Left renal cortex interstitium (tissue), 4 donors: ENCODE measurements at places on chromosomes 7 and 10.

DNA sequence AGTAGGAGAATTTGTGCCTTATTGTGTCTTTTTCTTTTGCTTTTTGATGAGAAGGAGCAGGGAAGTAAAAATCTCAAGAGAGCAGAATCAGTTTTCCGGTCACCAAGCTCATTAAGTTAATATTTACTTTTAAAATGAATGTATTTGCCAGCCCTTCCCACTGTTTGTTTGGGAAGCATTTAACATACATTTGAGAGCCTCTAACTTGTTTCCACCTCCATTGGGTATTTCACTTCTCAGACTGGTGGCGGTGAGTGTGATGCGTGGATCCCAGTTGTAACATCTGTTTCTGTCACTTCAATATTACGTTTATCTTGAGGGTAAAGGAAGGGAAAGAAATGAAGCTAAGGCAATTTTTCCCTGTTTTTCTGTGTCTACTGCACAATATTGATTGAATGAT lies 22.8 kb downstream of the CDK14 start:
- no peak for DNase-seq

- DNase-seq = no peak
Measured at GRCh38 chr7:138243430-138243829, 167.2 kb downstream of the AKR1D1 start.

- no peak for DNase-seq
Measured at GRCh38 chr10:92970301-92971070, 90.1 kb upstream of the CYP26C1 start.

- DNase-seq = no peak
Measured at GRCh38 chr10:131972474-131973071, 9.2 kb downstream of the BNIP3 start.

GRCh38 chr10:15695852-15696251 lies 23.9 kb downstream of the ITGA8 start:
- DNase-seq = no peak

DNA sequence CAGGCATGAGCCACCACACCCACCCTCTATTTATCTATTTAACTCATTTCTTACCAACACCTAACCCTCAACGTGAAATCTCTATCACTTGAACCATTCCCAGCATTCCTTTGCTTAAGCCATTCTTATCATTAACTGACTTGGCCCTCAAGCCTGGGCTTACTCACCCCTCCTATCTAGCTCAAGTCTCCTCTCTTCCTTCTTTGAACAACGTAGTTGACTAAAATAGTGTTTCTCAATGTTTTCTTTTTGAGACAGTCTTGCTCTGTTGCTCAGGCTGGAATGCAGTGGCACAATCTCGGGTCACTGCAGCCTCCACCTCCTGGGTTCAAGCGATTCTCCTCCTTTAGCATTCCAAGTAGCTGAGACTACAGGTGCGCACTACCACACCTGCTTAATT lies 7.0 kb downstream of the ANXA7 start:
- DNase-seq = no peak

DNA sequence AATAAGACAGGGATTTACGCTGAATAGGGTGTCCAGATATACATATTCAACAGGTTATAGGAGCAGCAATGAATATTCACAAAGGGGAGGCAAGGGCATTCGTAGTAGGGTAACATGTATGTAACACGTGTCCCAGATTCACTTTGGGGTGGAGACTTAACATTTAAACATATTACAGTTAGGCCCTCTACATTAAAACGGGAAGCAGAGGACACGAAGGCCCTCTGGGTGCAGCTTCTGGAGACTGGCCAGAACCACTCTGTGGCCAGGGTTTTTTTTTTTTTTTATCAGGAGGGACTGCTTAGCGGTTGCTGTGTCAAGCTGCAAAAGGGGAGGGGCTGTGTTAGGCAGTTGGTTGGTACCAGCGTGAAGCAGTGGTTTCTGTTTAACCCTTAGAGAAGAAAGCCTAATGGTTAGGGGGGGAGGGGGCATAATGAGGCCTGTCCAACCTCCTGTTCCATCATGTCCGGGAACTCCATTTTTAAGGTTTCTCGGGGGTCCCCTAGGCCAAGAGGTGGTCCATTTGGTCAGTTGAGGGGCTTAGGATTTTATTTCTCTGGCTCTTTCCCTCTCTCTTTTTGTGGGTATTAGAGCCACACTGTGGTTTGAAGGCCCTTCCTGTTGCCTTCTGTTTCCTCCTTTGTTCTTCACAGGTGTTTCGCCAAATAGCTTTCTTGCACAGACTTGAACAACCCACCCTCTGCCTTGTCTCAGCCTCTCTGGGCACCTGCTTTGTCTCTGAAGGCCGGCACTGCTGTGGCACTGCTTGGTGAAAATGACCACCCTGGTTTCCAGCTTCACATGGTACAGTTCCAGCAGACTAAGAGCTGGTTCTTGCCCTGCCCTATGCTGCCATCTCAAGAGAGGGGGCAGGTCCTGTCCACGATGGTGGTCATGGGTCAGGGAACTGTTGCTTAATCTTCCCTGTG lies 26.4 kb downstream of the PRF1 start:
- DNase-seq = no peak

GRCh38 chr10:102616066-102616770 lies 28.1 kb upstream of the TRIM8 start:
- no peak for DNase-seq

DNA sequence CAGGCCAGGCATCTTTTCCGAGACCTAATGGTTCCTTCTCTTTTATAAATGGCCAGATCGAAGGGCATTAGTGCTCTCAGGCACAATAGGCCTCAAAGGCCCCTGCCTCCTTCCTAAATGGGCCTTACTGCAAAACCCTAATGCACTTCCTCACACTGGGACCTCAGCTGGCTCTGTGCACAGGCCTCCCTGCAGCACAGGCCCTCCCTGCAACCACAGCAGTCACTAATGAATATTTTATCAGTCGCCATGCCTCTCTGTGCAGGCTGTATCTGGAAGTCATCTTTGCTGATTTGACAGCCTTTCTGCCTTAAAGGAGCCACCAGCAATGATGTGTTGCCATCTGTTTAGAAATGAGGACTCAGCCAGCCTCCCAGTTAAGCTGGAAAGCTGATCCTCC lies 54.9 kb upstream of the SDK1 start:
- no peak for DNase-seq

DNA sequence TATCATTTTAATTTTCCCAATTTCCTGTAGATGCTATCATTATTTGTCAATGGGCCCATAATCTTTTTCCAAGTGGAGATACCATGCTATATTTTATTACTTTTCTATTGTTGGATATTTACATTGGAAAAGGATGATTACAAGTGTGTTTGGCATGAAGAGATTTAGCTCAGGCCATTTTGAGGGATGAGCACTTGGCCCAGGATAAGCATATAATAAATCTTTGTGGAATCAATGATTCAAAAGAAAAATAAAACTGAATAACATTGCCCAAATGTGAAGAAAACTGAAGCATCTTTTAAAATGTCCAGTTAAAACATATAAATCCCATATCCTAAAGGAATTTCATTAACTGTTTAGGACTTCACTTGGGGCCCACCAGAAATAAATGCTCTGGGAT lies 260.9 kb upstream of the BMPER start:
- no peak for DNase-seq

- DNase-seq = no peak
Measured at GRCh38 chr7:30249316-30249715, 35.1 kb upstream of the ZNRF2 start.

- no peak for DNase-seq
Measured at GRCh38 chr7:41117431-41117830, 585.5 kb downstream of the INHBA start.

DNA sequence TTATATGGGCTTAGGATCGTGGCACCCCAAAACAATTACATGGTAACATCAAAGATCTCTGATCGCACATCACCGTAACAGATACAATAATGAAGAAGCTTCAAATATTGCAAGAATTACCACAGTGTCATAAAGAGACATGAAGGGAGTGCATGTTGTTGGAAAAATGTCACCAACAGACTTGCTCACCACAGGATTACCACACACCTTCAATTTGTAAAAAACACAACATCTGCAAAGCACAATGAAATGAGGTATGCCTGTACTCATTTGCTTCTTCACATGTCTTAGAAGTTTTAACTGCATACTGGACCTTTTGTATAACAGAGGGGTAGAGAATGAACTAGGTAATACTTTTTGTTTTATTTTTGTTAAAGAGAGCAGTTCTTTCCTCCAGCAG lies 96.6 kb downstream of the TPST1 start:
- no peak for DNase-seq

DNA sequence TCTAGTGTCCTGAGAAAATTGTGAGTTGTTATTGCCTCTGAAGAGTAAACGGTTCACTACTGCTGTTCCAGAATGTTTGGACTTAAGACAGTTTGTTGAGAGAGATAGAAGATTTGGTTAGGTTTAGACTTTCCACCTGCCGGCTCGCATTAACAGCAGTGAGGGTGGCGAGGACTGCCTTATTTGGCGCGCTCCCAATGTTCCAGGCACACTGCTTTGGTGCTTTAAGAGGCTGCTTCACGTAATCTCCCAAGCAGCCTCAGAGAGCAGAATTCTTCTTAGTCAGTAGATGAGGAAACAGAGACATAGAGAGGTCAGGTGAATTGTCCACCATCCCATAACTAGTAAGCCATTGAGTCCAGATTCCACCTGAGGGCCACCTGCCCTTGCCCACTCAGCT lies 41.1 kb downstream of the GLRX3 start:
- no peak for DNase-seq

DNA sequence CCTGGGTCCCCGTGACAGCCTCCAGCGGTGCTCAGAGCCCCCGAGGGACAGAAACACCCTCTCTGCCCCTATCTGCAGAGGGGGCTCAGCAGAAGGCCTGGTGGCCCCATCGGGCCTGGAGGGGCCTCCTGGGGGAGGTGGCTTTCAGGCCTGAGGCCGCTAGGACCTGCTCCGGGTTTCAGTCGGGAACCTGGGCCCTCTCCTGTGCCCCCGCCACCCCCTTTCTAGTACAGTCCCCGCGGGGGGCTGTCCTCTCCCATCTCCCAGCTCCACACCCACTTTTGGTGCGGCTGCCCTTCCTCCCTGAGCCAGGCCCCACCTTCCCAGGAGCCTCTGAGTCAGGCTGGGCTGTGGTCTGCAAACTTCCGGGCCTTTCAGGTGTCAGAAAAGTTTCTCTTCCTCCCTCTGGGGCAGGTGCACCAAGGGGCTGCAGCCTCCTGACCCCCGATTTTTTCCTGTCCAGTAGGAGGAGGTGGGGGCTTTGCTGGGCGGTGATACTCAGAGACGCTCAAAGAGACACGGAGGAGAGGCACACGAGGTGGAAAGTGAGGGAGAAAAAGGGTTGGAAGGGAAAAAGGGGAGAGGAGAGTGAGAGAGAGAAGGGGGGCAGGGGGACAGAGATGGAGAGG lies 692 bp downstream of the CARD11 start:
- DNase-seq = no peak

DNA sequence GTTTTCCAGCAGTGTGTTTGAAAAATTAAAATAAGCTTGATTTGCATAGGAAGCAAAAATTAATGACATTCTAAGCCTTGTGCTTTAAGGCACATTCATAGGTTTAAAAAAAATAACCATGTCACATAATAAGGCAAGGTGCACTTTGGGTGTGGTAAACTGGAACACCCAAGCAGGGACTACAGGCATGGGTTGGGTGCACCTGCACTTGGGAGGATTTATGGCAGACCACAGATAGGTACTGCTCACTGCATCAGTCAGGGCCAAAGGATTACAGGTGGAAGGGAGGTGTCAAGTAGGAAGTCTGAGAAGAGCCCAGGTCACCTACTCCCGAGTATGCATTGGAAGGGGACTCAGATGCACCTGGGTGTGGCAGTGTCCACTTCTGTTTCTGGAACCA lies 753.7 kb downstream of the SUGCT start:
- DNase-seq = no peak

DNA sequence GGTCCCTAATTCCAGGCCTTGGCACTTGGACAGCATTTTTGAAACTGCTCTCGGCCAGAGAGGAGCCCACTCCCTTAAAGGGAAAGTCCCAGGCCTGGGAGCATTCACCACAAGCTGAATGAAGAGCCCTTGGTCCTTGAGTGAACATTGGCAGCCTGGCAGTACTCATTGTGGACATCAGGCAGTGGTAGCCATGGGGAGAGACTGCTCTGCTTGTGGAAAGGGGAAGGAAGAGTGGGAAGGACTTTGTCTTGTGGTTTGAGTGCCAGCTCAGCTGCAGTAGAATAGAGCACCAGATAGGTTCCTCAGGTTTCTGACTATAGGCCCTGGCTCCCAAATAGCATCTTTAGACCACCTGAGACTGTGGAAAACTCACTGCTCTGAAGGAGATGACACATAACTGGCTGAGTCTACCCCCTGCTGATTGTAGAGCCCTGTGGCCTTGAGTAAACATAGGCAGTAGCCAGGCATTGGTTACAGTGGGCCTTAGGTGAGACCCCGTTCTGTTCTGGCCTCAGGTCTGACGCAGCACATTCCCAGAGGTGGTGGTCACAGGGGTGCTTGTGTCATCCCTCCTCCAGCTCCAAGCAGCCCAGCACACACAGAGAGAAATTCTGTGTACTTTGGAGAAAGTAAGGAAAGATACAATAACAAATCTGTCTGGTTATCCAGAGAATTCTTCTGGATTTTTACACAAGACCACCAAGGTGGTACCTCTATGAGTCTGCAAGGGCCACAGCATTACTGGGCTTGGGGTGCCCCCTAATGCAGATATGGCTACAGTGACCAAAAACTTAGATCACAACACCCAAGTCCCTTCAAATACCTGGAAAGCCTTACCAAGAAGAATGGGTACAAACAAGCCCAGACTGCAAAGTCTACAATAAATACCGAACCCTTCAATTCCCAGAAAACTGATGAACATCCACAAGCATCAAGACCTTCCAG lies 153.8 kb downstream of the GNAI1 start:
- DNase-seq = no peak

GRCh38 chr10:97117372-97117771 lies 68.4 kb downstream of the SLIT1 start:
- no peak for DNase-seq
